ENCODE measurements at places on chromosomes 1 and 21.
A peak's percentile ranks its signal among the peaks of the same experiment; 100 is the strongest.

DNA sequence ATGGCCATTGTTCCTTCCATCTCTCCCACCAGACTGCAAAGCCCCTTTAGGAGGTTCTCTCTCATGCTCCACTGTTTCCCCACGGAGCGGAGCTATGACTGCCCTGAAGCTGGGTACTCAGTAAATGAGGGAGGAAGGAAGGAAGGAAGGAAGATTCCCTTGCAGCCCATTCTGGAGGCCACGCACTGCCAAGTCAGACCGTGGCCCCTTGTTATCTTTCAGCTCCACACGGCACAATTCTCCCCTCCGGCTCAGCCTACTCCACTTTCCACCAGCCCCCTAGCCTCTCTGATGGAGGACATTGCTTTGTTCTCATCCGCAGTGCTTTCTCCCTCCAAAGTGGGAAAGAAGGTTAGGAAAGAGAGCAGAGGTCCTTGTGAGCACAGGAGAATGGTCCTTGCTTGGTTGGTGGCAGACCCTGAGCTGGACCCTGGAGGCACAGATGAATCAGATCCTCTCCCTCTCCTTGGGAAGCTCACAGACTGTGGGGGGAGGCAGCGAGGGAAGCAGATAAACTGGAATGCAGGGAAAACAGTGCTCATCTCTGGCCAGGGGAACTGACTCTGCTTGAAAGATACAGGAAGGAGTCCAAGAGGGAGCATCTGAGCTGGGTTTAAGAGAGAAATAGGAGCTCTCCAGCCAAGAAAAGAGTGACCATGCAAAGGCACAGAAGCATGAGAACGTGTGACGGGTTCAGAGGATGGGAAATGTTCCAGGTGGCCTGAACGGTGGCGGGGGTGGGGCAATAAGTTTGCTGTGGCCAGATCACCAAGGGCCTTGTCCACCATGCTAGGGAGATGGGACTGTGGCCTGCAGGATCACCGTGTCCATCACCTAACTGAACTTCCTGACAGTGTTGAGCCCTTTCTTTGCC, 52.6 kb downstream of the GLIS1 start:
- no peak for DNase-seq

DNA sequence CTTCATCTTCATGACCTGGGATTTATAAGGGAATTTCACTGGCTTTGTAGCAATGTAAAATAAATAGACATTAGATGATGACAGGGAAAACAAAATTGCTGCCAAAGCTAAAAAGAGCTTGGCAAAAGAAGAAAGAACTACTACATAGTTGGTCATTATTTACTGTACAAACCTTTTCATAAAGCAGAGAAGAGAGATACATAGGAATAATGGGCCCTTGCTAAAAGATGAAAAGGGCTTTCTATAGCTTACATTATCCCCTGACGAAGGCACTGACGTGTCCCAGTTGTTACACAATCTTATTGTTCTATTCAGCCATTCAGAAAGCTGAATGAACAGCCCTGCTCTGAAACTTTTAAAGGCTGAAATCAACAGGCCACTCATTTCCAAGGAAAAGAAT, 57.1 kb downstream of the ZC3H11B start:
- no peak for DNase-seq

DNA sequence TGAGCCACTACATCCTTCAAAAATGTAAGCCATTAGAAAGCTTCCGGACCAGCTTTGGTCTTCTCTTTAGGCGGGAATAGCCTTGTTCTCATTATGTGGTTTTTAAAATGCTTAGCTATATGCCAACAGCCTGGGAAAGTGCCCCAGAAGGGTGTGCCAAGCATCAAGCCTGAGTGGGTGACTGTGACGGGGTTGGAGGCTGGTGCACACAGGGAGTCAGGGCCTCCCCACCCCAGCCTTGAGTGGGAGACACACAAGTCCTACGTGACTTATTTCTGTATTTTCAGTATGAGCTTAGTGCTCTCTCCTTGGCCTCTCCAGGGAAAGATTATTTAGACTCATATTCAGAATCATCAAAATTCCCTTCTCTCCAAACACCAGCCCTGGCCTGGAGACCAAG, 9.8 kb downstream of the UBASH3A start:
- no peak for DNase-seq

- DNase-seq = no peak
Observed at GRCh38 chr1:73556270-73556669, 641.7 kb downstream of the LRRIQ3 start.

- DNase-seq = no peak
Observed at GRCh38 chr1:25609921-25610320, 6.7 kb upstream of the MAN1C1 start.

GRCh38 chr1:236727521-236727920, 41.2 kb downstream of the ACTN2 start:
- DNase-seq = no peak

DNA sequence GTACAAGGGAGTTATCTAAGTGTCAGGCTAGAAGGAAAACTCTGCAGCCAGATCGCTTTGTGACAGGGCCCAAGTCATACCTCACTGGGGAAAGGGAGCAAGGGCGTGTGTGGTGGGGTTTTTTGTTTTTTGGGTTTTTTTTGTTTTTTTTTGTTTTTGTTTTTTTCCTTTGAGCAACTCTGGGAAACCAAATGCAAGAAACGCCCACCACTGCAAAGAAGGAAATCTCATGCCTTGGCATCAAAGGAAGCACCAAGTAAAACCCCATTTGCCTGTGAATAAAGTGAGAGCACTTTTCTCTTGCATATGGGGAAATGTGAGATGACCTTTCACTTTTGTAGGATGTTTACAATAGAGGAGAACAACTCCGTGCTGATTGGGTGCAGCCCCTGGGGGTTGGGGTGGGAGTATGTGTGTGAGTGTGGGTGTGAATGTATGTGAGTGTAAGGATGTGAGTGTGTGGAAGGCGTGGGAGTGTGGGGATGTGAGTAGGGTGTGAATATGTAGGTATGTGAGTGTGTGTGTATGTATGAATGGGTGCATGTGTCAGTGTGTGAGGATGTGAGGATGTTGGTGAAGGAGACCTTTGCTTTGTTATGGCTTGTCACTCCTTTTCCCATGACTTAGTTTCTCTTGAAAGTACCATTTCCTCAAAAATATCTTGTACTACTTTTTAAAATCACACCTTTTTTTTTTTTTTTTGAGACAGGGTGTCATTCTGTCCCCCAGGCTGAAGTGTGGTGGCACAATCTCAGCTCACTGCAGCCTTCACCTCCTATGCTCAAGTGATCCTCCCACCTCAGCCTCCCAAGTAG, 34.6 kb downstream of the IL12RB2 start:
- DNase-seq = no peak

DNA sequence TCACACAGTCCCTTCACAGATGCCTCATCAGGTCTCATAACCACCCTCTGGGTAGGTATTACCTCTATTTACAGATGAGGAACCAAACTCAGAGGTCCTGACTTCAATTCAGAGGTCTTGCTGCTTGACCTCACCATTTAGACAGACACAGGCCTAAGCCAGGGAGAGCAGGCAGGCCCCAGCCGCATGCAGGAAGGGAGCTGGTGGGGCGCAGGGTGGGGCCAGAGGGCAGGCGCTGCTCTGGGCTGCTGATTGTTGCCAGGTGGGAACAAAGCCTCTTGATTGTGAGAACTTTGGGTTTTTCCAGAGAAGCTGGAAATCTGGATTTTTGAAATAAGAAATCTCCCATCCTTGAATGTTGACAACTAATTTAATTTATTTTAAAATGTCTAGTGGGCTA, 19.9 kb upstream of the PRELP start:
- DNase-seq = no peak

DNA sequence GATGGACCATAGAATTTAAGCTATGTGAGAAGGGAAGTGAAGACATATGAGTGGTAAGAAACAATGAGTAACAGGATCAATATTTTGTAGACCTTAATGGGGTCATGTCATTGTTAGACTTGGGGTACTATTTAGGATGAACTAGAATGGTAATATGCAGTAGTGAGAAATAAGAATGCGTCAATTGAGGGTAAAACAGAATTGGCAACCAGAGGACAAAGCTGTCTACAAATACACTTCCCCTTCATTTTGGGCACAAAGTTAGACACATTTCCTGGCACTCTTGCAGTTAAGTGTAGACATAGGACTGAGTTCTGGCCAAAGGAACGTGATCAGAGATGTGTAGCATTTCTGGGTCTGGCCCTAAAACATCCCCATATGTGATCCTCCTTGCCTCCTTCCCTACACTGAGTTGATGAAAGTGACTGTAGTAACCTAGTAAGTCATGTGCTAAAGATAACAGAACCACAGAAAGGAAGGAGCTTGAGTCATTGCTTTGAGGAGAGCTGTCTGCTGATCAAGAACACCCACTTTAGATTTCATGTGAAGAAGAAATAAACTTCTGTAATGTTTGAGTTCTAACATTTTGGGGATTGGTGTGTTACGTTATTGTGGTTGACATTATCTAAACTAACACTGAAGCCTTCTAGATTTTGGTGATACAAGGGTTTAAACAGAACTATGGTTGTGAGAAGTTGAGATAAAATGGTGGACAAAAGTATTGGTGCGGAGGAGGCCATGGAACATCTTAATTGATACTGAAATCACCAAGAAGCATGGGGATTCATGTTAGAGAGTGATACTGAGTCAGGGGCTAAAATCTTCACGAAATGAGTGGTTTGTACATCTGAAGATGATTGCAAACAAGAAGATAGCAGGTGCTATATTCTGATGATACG, 41.7 kb downstream of the CD55 start:
- DNase-seq = no peak

DNA sequence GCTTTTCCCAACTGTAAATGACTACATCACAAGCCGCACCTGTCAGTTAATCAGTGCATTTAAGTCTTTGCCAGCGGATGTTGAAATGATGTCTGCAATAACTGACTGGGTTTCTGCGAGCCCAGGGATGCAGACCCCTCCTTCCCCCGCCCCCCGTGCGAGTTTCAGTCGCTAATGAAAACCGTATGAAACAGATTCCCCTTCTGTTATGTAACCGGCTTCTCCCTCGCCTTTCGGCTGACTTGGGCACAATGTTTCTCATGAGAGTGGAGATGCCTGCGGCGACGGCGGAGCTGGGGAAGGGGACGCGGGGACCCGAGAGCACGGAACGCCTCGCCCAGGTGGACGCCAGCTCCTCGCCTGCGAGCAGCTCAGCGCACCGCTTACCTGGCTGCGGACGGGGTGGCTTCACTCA, 753 bp downstream of the KCNJ6 start:
- DNase-seq = peak; percentile 63

- peak; percentile 84 for DNase-seq
Observed at GRCh38 chr21:39660191-39660980, 47.6 kb downstream of the B3GALT5 start.

- DNase-seq = no peak
Observed at GRCh38 chr1:172167796-172168596, 252.5 kb upstream of the C1orf105 start.

GRCh38 chr1:24151175-24151533, 8.2 kb upstream of the IL22RA1 start:
- peak; percentile 97 for DNase-seq

- DNase-seq = no peak
Observed at GRCh38 chr1:65625528-65625927, 167.2 kb upstream of the PDE4B start.

Measured in NCI-H1105 (cell line).